AG10803 (cell line): ENCODE measurements at places on chromosomes 4 and X.
A peak's percentile ranks its signal among the peaks of the same experiment; 100 is the strongest.

- no peak for DNase-seq
Observed at GRCh38 chr4:60757986-60758680, 442.0 kb upstream of the ADGRL3 start.

DNA sequence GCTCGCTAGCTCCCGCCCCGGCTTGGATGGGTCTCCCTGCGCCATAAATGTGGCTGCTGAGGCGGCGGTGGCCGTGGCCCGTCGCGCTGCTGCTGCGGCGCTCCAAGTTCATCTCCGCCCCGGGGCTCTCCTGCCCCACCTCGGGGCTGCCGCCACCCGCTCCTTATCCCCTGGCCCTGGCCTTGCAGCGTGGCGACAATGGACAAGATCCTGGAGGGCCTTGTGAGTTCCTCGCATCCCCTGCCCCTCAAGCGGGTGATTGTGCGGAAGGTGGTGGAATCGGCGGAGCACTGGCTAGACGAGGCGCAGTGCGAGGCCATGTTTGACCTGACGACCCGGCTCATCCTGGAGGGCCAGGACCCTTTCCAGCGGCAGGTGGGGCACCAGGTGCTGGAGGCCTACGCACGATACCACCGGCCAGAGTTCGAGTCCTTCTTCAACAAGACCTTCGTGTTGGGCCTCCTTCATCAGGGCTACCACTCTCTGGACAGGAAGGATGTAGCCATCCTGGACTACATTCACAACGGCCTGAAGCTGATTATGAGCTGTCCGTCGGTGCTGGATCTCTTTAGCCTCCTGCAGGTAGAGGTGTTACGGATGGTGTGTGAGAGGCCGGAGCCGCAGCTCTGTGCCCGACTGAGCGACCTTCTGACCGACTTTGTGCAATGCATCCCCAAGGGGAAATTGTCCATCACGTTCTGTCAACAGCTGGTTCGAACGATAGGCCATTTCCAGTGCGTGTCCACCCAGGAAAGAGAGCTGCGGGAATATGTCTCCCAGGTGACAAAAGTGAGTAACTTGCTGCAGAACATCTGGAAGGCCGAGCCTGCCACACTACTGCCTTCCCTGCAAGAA, 763 bp downstream of the USP38 start:
- peak; percentile 17 for DNase-seq

DNA sequence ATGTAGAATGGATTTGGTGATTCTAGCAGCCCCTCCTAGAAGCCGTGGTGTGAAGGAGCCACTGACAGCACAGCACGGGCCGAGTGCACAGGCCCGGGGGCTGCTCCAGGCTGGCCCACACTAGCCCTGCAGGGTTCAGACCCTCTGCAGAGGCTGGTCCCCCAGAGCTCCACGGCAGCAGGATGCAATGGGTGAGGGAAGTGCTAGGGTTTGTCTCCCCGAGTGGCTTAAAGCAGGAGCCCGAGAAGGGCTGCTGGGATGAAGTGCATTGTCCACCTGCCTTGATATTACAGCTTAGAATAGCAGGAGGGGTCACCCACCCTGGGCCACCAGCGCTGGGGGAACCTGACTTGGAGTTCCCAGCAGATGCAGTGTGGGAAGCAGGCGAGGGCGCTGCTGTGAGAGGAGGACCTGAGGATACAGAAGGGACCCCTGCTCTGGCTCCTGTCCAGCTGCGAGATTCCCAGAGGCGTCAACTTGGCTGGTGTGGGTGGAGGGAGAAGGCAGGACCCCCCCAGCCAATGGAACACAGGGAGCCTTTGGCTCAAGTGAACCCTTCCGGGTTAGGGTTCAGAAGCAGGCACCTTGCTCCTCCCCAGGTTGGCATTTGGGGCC, 30.0 kb downstream of the WDR1 start:
- DNase-seq: no peak

- DNase-seq: no peak
Observed at GRCh38 chr4:96983830-96984229, 1143.9 kb downstream of the PDHA2 start.

DNA sequence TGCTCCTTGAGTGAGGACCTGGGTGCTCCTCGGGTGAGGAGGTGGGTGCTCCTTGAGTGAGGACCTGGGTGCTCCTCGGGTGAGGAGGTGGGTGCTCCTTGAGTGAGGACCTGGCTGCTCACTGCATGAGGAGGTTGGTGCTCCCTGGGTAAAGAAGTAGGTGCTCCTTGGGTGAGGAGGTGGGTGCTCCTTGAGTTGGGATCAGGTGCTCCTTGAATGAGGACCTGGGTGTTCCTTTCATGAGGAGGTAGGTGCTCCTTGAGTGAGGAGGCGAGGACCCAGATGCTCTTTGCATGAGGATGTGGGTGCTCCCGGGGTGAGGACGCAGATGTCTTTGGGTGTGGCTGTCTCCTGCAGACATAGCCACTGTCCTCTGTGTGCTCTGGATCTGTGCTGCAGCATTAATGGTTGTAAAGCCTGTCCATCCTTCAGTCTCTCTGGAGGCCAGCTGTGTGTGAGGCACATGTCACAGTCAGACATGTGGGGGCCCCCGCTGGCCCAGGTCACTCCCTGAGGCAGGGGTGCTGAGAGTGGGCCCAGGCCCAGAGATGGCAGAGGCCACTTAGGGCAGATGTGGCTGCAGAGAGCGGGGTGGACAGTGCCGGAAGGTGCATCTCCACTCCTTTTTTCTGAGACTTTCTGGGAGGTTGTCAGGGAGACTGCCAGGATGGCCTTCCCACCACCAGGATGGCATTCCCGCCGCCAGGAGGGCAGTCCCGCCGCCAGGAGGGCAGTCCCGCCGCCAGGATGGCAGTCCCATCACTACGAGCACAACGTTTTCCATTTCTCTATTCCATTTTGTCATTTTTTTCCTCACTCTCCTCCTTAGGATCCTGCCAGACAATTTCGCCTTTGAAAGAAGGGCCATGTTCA, 101.8 kb downstream of the HMX1 start:
- DNase-seq: no peak

- DNase-seq: no peak
Observed at GRCh38 chrX:55668084-55668483, 44.9 kb downstream of the FOXR2 start.
